ENCODE measurements at places on chromosomes 3 and 15.

DNA sequence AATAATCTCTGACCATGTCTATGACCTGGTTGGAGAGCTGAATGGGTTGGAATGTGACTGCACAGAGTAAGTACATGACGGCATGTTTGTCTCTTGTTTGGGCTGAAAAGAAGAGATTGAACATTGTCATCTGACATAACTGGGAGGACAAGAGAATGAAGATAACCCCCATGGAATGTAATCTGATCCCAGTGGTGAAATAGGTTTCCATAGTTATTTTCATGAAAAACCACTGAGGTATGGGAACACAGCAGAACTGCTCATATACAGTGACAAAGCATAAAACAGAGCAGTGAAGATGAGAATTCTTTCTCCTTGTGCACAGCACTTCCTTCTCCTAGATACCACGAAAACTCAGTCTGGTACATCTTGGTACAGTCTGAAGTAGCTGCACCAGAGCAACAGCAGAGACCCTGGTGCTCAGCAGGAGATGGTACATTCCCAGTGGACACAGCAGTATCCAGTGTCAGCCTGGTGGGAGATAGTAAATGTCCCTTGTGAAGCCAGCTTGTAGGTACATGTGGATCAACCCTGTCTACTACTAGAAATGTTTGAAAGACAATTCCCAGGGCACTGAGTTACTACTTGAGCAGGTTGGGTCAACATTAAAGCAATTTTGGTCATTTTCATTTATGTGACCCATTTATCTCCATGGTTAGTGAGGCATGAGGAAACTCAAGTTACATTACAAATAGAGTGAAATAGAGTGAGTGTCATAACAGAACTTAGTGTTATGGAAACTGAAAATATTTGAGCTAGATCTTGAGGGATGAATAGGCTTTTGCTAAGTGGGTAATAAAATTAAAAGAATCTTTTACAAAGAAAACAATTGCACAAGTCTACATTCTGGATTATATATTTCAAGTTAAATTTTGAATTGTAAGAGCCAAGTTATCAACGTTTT lies 178.3 kb downstream of the SUCNR1 start:
- DNase-seq: no peak

GRCh38 chr3:57816471-57817095 lies 60.5 kb downstream of the SLMAP start:
- DNase-seq: no peak

- DNase-seq: no peak
Measured at GRCh38 chr15:38636597-38636996, 72.0 kb upstream of the RASGRP1 start.

DNA sequence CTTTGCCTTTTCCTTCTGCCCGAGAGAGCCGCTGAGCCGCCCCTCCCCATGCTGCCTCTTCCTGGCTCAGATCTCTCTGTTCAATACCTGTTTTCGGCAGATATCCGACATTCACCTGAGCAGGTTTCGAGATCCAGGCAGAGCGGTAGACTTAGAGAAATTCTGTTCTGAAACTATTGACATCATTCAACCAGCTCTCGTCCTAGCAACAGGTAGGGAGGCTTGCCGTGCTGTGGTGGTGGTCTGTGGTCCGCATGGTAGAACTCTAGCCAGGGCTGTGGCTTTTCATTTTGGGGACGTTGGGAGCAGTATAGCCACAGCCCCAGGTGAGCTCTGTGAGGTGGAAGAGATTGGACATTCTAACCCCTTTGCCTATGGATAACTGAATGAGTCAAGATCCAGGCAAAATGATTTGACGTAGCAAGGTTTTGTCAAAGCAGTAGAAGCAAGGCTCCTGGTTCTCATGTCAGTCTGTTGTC lies 810 bp downstream of the TMEM62 start:
- DNase-seq: no peak

GRCh38 chr15:90840157-90840855 lies 28.1 kb upstream of the FURIN start:
- DNase-seq: no peak

GRCh38 chr3:44501971-44502370 lies 24.5 kb upstream of the ZNF445 start:
- DNase-seq: no peak

- DNase-seq: no peak
Measured at GRCh38 chr3:69357196-69357595, 28.7 kb downstream of the FRMD4B start.

GRCh38 chr15:62389885-62390790 lies 225.1 kb upstream of the C2CD4B start:
- DNase-seq: peak; percentile 27

- DNase-seq: no peak
Measured at GRCh38 chr15:39332846-39333245, 248.0 kb upstream of the THBS1 start.

DNA sequence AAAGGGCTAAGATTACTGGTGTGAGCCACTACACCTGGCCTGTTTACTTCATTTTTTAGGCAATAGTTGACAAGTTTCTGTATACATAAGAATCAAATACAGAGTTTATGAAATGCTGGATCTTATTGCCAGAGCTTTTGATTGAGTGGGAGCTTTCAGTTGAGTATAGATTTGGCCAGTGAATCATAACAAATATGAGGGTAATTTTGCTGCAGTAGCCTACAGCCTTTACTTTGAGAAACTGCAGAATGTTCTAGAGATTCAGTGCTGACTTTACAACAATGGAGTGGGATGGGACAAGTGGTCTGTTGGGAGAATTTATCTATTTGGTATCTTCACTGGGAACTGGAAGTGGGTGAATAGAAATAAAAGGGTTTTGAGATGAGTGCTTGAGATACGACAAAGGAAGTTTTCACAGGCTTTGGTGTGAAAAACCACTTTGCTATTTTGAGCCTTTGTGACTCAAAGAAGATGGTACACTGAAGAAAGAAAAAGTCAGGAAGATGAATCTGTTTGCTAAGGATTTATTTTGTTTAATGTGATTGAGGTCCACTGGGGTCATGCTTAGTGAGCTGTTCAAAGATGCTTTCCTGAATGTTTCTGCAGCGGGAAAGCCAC lies 227.8 kb downstream of the UBE2E2 start:
- DNase-seq: no peak

DNA sequence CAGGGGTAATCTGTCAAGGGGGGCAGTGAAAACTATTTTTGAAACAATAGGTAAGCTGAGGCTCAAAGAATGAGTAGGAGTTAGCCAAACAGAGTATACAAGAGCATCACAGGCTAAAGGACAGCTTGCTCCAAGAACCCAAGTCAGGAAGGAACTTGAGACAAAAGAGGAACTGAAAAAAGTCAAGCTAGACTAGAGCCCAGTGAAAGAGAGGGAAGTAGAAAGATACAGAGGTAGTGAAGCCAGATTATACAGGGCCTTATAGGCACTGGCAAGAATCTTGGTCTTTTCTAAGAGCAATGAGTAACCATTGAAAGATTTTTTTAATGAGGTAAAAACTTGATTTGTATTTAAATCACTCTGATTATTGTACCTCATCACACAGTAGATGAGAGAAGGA lies 69.9 kb downstream of the FILIP1L start:
- no peak for DNase-seq

DNA sequence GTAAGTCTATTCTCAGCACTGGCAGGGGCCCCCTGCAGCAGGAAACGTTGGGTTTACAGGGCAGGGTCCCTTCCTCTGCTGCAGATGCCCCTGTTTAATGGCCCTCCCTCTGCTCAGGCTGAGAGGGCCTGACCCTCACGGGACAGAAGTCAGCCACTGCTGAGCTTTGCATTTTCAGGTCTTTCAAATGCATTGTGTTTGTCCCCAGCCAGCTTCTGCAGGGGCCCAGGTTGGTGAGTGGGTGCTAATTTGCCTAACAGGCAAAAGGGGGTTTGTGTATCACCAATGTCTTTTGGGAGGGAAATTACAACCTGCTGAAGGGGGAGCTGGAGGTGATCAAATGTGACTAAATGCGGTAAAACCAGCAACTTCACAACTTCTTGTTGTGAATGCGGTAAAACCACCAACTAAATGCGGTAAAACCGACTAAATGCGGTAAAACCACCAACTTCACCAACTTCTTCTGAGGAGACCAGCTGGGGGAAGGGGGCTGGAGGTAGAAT lies 44.8 kb upstream of the UBE2E1 start:
- DNase-seq: no peak

DNA sequence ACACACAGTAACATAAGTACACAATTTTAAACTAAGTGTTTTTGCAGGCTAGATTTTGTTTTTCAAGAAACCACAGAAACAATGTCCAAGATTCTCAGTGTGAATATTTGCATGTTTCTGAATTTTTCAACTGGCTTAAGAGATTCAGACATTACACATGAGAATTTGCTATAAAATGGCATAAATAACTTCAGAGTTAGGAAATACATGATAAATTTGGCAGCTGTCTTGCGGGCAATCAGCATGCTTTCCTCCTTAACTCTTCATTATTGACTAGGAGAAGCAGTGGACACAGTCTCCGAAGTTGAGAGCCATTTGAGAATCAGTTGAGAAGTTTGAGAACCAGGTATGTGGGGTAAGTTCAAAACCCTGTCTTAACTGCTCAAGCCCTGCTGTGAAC lies 625.6 kb upstream of the SGO1 start:
- no peak for DNase-seq

GRCh38 chr15:68500363-68501258 lies 68.6 kb upstream of the ITGA11 start:
- no peak for DNase-seq

- DNase-seq: no peak
Measured at GRCh38 chr3:8756671-8757070, 12.7 kb downstream of the OXTR start.

- no peak for DNase-seq
Measured at GRCh38 chr3:106611116-106611515, 742.3 kb upstream of the CBLB start.

GRCh38 chr3:38397320-38397719 lies 50.7 kb downstream of the XYLB start:
- DNase-seq: no peak

GRCh38 chr3:49351521-49352011 lies 6.6 kb downstream of the GPX1 start:
- no peak for DNase-seq

DNA sequence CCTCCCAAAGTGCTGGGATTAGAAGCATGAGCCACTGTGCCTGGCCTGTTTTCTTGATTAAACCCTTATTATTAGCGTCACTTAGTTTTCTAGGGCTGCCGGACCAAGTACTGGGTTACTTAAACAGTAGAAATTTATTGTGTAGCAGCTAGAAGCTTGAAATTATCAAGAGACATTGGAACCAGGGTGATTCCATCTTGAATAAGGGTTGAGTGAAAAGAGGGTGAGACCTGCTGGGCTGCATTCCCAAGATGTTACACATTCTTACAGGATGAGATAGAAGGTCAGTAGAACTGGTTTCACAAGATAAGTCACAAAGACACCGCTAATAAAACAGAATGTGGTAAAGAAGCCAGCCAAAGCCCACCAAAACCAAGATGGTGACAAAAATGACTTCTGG lies 18.6 kb upstream of the FSTL1 start:
- no peak for DNase-seq

DNA sequence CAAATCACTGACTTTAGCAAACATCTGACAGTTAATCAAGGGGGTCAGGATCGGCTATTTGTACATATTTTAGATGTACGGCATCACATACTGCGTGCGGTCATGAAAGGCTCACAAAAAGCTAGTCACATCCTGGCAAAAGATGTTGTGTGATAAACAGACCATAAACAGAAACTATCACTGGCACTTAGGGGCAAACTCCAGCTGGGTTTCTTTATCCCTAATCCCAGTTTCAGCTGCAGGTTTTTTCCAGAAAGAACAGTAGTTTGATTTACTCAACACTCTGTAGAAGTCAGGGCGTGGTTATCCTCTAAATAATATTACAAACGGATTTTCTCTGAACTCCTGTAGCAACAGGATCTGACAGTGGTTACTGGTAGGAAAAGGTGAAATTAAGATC lies 112.4 kb upstream of the BHLHE40 start:
- DNase-seq: no peak

GRCh38 chr3:196650740-196651311 lies 11.3 kb downstream of the NRROS start:
- no peak for DNase-seq

DNA sequence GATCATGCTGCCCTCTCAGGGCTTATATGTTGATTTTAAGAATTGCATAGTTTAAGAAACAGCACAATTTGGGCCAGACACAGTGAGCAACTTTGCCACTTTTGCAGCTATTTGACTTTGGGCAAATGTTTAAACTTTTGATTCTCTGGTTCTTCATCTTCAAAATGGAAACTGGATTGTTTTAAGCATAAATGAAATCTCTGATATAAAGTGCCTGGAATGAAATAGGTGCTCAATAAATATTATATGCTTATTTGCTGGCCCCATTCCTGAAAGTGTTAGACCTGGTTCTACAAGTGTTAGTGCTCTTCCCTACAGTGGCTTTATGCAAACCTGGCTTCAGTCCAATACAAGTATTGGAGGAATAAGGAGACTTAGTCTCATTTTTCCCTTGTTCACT lies 33.1 kb upstream of the TSC22D2 start:
- DNase-seq: no peak

DNA sequence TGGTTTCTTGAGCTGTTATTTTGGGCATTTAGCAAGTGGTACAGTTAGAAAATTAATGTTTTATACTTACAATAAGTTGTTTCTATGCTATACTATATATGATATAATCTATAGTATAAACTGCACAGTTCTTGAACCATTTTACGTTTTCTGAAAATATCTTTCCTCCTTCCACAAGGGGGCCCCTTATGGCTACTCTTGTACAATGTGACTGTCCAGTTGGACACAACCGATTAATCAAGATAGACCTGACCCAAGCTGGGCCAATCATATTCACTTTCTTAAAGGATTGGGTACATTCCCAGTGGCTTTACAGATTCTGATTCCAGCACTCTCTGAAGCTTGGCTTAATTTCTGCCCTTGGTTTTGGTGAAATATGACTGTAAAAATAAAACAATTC lies 953.4 kb downstream of the AGBL1 start:
- no peak for DNase-seq

DNA sequence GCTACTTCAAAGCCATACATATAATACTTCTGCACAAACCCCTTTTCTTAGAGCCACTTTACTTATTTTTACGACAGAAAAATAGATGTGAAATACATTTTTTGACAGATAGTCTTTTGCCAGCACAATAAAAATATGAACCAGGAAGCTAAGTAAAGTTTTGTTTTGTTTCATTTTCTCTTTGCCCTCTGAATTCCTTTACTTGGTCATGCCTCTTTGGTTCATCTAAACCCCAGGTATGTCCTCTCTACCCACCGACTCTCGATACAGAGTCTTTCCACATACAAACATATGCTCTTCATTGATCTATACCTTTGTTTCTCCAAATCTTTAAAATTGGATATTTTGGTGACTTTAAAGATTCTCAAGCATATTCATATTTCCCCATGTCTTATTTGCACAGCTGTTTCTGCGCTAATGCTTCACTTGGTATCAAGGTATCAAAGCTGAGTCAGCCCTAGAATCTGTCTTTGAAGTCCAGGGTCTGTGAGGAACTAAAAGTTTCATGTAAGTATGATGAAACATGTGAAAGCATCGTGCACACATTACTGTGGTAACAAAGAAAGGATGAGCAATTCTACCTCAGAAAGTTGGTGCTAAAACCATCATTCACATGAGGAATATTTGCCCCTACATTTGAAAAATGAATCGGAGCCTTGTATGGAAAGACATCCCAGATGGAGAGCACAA lies 845.4 kb downstream of the NAALADL2 start:
- DNase-seq: no peak

All from cortex of kidney (tissue), 1 donor.